CD4-positive, alpha-beta T cell treated with Interleukin-17A for 1 hour (primary cell): ENCODE measurements at places on chromosomes 4 and X.
A peak's percentile ranks its signal among the peaks of the same experiment; 100 is the strongest.

DNA sequence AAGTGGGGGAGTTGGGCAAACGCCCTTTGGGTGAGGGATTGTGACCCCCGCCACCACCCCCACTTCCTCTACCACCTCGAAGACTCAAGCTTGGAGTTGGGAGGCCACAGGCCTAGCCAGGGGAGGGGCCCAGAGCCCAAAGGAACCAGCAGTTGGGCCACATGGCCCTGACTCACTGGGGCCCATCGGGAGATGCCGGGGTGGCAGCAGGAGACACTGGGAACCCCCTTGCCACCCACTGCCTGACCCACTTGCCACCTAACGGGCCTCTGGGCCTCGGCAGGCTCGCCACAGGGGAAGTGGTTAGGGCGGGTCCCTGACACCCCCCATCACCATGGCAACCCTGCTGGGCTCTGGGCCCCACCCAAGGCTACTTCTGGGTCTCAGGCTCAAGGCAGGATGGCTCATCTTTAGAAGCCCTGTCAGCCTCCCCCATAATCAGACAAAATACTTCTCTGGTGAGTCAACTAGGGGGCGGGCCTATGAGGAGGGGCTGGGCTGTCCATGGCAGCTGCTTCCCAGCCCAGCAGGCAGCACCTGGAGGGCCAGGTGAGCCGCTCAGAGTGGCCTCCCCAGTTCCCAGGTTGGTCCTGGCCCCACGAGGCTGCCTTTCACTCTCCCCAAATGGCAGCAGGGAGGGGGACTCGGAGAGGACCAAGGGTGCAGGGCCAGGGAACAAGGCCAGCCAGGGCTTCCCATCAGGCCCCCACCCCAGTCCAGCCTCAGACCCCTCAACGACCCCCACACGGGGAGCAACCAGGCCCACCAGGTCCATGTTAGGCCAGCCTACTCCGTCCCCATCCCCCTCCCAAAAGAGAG, 5.6 kb downstream of the FLNA start:
- DNase-seq = peak; percentile 95

DNA sequence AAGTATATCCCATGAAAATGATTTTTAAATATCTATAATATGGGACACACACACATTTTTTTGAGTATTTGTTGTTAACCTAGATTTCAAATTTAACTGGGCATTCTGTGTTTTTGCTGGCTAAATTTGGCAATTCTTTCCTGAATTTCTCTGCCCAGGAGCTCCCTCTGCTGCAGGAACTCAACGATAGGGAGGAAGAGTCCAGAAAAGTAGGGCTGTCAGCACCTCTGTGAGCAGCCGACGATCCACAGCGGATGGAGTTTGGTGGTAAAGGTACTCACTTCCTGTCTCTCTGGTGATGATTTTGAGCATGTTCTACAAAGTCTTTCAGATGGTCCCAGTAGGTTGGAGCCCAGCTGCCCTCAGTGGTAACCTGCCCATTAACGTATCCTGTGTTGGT, 23.1 kb upstream of the TMEM184C start:
- no peak for DNase-seq

DNA sequence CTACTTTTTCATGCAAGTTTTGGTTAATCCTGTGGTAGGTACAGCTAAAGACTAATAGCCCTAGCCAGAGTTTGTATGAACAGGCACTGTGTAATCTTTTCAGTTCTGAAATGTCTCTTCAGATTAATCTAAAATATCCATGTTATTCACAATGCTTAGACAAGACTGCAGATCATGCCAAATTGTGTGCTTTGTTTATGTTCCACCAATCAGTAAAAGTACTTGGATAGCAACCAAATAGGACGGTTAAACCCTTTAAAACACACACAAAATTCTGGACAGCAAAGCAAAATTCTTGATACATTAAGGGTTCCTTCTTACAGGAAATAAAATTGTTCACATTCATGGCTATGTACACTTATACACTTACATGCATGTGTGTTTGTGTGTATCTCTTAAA, 139.1 kb downstream of the KLHL13 start:
- DNase-seq = no peak

DNA sequence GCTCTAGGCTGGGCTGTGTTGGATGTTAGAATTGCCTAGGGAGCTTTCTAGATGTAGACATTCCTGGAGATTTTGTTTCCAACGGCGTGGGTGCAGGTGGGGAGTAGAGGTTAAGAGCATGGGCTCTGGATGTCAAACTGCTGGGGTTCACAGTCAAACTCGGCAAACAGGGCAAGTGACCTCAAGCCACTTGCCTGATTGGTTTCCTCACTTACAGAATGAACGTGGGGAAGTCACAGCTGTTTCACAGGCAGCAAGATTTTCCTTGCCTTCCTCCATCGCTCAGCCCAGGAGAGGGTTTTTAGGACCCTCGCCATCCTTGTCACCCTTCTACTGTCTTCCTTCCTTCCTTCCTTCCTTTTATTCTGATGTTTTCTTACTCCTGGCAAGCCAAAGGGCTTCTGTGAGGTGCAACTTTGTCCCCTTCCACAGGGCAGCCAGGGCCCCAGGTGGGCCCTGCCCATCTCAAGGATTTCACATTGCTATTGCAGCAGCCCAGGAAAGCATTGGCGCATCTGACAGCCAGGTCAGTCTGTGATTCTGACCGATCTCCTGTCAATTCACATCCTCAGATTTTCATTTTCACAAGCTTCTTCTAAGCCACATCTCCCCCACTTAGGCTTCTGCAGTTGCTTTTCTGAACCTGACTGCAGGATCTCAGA, 7.0 kb downstream of the RTL5 start:
- no peak for DNase-seq

GRCh38 chrX:121161501-121161933, 114.1 kb downstream of the GLUD2 start:
- DNase-seq = no peak

GRCh38 chr4:77465271-77465670, 140.3 kb upstream of the CXCL13 start:
- DNase-seq = no peak

GRCh38 chr4:36601864-36602495, 320.6 kb downstream of the DTHD1 start:
- no peak for DNase-seq

- DNase-seq = no peak
Measured at GRCh38 chr4:4820261-4820660, 39.2 kb upstream of the MSX1 start.

DNA sequence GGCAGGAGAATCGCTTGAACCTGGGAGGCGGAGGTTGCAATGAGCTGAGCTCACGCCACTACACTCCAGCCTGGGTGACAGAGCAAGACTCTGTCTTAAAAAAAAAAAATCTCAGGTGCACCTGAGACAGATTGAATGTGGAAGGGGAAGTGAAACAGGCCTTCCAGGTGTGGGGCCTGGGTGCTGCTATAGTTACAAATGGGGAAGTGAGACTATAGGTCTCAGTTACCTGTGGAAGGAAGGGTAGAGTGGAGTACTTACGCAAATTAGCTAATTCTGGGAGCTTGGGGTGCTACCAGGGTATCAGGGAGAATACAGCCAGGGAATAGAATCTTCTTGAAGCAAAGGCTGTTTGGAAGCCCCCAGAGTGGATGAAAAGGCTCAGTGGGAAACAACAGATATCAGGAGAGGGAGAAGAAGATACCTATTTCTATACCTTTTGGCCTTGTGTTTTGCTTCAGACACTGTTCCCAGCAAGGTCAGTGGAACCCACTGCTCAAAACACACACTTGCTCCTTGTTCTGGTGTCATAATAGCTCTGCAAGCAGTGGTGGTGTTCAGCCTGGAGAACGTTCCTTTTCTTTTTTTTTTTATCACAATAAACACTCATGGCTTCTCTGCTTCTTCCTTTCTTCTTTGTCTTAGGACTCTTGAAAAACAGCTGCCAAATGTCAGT, 7.0 kb downstream of the CD38 start:
- no peak for DNase-seq

GRCh38 chr4:2361366-2362265, 56.8 kb downstream of the ZFYVE28 start:
- no peak for DNase-seq

DNA sequence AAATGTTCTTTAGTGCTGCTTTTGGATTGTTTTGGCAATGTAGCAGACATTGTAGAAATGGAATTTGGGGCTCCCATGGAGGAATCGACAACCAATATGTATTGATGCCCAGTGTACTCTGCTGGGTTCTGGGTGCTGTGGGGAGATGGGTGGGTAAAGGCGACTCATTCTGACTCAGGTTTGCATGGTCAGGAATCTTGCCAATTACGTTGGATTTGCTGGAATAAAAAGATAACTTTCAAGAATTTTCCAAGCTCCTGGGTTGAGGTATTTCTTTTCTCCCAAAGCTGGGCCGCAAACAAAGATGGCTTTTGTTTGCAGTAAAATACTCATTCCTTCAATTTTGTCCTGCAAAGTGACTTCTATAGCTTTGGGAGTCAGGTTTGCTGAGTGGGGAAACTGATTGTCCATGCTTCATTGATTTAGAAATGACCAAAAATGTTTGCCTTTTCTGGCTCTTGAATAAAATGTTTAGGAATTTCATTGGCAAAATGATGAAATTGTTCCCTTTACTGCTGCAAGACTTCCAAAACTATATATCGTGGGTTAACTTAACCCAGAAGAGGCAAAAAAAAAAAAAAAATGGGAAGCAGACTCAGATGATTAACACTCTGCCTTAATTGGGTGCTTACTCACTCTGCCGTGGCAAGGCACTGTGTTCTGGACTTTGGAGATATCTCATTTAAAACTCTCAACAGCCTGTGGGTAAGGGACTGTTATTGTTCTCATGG, 57.0 kb downstream of the RTL9 start:
- no peak for DNase-seq

- no peak for DNase-seq
Measured at GRCh38 chr4:144557404-144557803, 88.6 kb upstream of the HHIP start.

DNA sequence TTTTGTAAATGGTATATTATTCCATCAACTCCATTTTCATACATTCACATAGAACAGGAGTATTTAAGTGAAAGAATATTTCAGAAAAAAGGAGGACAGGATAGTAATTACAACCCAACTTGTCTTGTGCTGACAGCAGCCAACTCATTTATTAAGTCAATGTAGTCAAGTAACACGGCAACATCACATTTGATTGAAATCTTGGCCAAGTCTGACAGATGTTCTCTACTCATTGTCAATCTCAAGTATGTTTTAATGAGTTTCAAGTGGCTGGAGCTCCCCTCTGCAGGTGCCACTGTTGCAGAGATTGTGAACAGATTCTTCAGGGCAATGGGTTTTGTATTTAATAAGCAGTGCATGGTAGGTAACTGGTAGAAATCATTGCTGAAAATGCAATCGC, 332.5 kb downstream of the C4orf33 start:
- no peak for DNase-seq

DNA sequence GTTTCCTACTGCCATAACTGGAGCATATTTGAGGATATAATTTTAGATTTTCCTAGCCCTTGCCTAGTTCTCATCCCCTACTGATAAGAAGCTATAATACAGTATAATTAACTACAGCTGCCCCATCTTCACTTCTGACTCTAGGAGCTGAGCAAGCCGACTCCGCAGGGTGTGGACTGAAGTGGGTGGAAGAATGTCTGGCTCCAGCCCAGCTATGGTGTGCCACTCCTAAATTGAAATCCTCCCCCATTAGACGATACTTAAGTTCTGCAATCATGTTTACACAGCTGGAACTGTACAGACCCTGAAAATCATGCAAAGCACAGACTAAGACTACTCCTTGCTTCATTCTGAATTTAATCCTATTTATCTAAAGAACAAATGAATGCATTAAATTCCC, 93.1 kb downstream of the PCDH19 start:
- no peak for DNase-seq

GRCh38 chr4:89868999-89869589, 25.6 kb upstream of the MMRN1 start:
- DNase-seq = no peak

- no peak for DNase-seq
Measured at GRCh38 chrX:135639066-135639780, 74.2 kb upstream of the CT45A1 start.

DNA sequence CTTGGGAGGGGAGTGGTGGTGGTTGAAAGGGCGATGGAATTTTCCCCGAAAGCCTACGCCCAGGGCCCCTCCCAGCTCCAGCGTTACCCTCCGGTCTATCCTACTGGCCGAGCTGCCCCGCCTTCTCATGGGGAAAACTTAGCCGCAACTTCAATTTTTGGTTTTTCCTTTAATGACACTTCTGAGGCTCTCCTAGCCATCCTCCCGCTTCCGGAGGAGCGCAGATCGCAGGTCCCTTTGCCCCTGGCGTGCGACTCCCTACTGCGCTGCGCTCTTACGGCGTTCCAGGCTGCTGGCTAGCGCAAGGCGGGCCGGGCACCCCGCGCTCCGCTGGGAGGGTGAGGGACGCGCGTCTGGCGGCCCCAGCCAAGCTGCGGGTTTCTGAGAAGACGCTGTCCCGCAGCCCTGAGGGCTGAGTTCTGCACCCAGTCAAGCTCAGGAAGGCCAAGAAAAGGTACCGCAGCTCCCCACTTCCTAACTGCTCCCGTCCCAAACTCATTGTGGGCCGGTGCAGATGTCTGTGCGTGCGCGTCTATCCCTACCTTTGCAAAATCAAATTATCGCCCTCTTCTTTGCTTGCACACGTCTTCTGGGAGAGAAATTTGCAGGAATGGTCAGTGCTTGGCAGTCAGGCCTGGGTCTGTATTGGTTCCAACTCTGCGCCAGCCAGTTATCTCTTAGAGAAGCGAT, 533 bp downstream of the IL15 start:
- peak; percentile 29 for DNase-seq

DNA sequence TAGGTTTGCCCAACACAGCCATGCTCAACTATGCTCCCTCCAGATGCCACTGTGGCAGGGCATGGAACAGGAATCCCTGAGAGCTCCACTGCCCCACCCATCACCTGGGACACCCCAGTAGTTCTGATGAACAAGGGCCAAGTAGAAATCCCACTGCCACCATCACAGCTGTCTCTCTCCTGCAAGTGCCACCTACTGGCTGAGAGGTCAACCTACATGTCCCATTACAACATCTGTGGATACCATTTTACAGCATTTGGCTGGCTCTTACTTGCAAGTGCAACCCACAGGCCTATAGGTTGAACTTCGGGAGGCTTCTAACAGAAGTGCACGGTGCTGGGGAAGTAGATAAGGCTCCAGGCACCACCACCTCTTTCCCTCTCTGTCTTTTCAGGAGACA, 142.5 kb downstream of the CXXC4 start:
- no peak for DNase-seq

DNA sequence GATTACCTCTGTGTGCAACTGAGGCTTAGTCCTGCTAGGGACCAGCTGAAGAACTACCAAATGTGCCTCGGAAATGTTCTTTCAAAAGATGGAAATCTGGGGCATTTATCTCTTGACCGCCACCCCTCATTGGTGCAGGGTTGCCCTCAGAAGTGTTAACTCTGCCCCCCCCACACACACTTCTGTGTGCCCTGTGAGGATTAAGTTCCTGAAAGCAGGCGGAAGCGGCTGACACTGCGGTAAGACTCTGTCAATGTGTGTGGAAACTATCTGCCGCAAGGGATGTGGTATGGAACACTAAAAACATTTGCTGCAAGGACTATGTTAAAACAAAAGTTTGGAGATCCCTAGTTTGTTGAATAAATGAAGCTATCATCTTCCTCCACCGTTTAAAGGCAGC, 106.9 kb upstream of the NDP start:
- no peak for DNase-seq

DNA sequence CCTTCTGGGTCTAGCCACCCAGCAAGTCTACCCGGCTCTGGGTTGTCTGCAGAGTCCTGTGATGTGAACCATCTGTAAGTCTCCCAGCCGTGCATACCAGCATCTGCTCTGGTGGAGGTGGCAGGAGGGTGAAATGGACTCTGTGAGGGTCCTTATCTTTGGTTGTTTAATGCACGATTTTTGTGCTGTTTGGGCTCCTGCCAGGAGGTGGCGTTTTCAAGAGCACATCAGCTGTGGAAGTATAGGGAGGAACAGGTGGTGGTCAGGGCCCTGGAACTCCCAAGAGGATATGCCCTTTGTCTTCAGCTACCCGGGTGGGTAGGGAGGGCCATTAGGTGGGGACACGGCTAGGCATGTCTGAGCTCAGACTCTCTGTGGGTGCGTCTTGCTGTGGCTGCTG, 66.5 kb upstream of the ZFP42 start:
- no peak for DNase-seq
